Epithelial cell of umbilical artery (primary cell): ENCODE measurements at places on chromosomes 1 and 21. TPM values are rescaled to one million over a fixed set of nuclear protein-coding genes. Genes with fewer than 3 reads are reported as not detected.

CLCA4 gene
- total RNA-seq: not detected in 2 replicates

GBP5 gene
- 0.15 and 0.32 TPM in 2 replicates for total RNA-seq

EDEM3 gene
- 58.5 and 68.5 TPM in 2 replicates for total RNA-seq

S100A7A gene
- not detected in 2 replicates for total RNA-seq

OR14K1 gene
- total RNA-seq: not detected in 2 replicates

TTC34 gene
- total RNA-seq: under 0.01 and 0.15 TPM in 2 replicates

LCE1C gene
- not detected in 2 replicates for total RNA-seq

CELA2B gene
- not detected in 2 replicates for total RNA-seq

FCRL1 gene
- not detected in 2 replicates for total RNA-seq

THEMIS2 gene
- 6.2 and 19.0 TPM in 2 replicates for total RNA-seq
